ENCODE measurements at places on chromosomes 5 and 9.

GRCh38 chr5:53481159-53481886 is 894 bp downstream of the FST start:
- no peak for DNase-seq

GRCh38 chr5:111379391-111379816 is 132.9 kb downstream of the STARD4 start:
- no peak for DNase-seq

- DNase-seq, result no peak
These were observed 9.7 kb upstream of the ERBIN start for GRCh38 chr5:65916636-65917035.

GRCh38 chr5:74762599-74762998 is 4.3 kb downstream of the GFM2 start:
- no peak for DNase-seq

- DNase-seq, result no peak
These were observed 701 bp upstream of the ZNF462 start for GRCh38 chr9:106862110-106862820.
